Glutamatergic neuron (in vitro differentiated cells): ENCODE measurements at places on chromosomes 13 and 19.

- no peak for DNase-seq
Measured at GRCh38 chr19:46147791-46148288, at the start of gene IGFL2. Gene IGFL2 (plus strand): TSS chr19:46148238. CDS start chr19:46148279, 41 bp downstream.

GRCh38 chr13:113083402-113084061 lies 22.1 kb upstream of the F7 start:
- DNase-seq, result peak; percentile 20

DNA sequence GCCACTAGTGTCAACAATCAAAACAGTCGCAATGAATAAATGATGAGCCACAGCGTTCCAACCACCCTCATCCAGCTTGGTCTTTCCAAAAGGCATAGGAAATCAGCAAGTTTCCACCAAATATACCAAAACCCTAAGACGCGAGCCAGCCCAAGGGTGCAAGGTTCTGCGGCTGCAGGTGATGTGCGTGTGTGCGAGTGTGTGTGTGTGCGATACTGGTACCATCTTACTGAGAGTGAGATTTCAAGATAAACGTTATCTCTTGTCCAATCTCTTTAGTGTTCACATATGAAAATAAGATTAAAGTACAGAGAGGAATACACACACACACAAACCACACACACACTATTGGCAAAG lies 895 bp upstream of the TRPC4 start:
- DNase-seq, result no peak

DNA sequence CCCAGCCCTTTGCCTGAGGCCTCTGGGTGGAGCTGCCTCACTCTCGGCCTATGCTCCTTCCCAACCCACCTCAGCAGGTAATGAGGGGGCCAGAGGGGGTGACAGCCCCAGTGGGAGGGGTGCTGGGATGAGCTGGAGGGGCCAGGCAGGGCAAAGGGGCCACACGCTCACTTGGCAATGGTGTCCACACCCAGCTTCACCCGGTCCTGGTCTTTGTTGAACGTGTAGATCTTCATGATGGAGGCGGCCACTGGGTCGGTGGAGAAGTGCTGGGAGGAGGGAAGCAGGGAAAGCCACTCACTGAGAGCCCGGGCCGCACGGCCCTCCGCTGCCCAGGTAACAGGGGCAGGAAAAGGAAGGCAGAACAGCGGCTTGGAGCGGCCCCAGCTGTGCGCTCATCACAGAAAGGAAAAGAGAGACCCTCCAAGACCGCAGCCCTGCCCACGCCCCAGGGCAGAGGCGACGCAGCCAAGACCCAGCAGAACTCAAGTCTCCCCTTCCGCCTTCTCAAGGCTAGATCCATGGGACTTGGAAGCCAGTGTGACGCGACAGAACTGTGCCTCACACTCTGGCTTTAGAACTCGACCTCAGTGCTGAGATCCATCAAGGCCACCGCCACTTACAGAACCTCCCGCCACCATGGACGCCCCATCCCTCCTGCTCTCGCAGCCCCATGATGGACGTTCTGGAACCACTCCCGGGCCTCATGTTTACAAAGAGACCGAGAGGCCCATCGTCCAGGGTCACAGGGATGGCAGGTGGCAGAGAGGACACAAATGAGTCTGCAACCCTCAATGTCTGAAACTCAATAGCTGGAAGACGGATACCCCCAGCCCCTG lies 9.2 kb downstream of the UBXN6 start:
- DNase-seq, result no peak

GRCh38 chr13:46908501-46908900 lies 11.6 kb upstream of the HTR2A start:
- no peak for DNase-seq

GRCh38 chr13:43776501-43777079 lies 10.2 kb downstream of the ENOX1 start:
- no peak for DNase-seq

GRCh38 chr13:105918842-105919741 lies 616.4 kb downstream of the EFNB2 start:
- DNase-seq, result peak; percentile 52

- DNase-seq, result peak; percentile 53
Measured at GRCh38 chr19:45177817-45178261, at the start of gene TRAPPC6A. Gene TRAPPC6A (minus strand): TSS chr19:45178237. CDS start chr19:45178218, 19 bp downstream.

DNA sequence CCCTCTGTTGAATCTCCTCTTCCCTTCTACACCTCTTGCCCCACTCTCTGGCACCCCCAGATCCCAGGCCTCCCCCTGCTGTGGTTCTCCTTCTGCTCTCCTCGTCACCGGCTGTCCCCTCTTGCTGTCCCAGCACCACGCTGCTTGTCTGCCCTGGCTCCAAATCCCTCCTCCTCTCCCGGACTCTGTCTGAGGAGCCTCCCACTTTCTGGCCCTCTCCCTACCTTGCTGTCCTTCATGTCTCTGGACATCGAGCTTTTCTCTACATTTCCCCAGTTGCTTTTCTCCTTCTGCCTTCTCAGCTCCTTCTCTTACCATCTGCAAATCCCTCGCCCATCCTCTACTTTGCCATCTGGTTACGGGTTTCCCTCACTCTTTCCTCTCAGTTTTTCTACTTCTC lies 1.2 kb downstream of the ZNF347 start:
- peak; percentile 18 for DNase-seq
